Stimulated activated CD4-positive, alpha-beta T cell treated with anti-CD3 and anti-CD28 coated beads, Interleukin-12 subunit alpha, Interleukin-12 subunit beta, amount 100 ng/mL, for 4 hours (primary cell): ENCODE measurements at places on chromosomes 2 and 18.

DNA sequence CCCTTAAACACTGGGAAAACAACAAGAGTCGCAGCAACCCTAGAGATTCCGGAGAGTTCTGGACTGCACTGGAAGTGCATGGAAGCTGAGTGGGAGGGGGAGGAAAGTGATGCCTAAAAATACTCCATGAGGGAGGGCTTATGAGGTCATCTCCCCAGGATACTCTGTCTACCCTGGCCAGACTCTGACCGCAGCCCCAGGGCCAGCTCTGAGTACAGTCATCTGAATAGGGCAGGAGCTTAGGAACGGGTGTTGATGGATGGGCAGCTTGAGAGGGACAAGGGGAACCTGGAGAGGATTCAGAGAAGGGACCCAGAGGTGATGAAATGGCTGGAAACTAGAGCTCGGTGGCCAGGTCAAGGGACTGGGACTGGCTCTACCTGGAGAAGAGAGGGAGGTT is 79.3 kb upstream of the IGFBP5 start:
- no peak for DNase-seq

DNA sequence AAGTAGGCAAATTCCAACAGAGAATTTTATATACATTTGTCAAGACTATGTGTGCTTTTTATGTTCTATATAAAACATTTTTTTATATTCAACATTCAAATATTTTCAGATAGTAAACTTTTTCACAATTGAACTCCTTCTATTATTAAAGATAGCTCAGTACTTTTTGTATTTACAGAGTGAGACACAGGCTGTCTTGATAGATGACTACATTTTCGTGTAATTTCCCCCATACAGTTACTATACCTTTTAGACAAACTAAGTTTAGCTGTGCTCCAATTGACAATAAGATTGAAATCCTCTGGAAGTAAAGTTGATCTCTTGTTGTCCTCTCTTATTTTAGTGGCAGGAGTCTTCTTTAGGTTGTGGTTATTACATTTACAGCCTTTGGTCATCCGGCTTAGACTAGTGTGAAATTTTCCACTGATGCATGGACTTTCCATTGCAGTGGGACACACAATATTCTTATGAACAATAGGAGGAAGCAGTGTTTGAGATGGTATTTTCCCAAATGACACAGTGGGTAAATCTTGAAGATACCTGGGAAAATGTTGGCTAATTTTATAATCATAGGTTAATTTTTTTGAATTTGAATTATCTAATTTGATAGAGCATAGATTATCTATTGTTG is 21.0 kb downstream of the ZSWIM2 start:
- no peak for DNase-seq

- DNase-seq, result no peak
These were observed 272.6 kb upstream of the SLC14A2 start for GRCh38 chr18:45342653-45343052.

- no peak for DNase-seq
These were observed 57.1 kb upstream of the RNF152 start for GRCh38 chr18:61949946-61950345.

DNA sequence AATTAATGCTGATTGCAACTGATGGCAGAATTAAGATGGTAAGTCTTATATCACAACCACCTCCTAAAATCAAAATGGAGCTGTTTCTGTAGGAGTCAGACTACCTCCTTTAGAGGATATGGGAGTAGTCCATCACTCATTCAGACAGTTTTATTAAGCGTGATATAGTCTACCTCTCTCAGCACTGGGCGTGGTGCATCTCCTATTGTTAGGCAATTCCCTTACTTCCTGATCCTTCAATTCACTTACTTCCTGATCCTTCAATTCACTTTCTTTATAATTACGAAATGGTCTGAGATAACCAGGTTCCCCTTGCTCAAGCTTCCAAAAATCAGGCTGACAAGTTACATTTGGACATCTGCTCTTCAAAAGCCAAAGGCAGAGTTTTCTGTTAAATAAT is 31.9 kb downstream of the ATP8B1 start:
- DNase-seq, result no peak

GRCh38 chr18:28065031-28065792 is 111.7 kb downstream of the CDH2 start:
- no peak for DNase-seq

- DNase-seq, result no peak
These were observed 173.7 kb downstream of the ACKR3 start for GRCh38 chr2:236743039-236743920.

DNA sequence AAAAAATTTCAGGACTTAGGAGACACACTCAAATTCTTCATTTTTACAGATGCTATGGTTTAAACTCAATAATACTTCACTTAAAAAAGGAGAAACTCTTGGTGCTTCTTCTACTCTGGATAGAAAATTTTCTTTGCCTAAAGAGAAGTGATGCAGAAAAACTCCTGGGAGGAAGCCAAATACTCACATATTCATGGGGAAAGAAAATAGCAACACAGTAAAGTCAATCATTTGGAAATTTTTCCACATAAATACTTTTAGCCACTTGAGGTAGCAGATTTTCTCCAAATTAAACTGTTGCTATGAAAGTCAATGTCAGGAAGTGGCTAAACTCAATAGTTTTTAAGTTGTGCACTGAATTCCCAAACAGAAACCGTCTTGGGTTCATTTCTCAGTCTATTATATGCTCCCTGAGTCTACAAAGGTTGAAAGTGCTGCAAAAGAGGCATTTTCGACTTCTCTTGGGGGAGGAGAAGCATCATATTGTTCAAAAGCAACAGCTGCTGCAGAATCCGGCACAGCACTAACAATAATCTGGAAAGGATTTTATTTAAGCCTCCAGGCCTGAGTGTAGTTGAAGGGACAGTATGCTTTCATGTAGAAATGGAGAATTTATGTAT is 81.1 kb downstream of the UPP2 start:
- DNase-seq, result no peak
